Fibroblast of upper back skin (primary cell): ENCODE measurements at places on chromosomes 6 and 20.

DNA sequence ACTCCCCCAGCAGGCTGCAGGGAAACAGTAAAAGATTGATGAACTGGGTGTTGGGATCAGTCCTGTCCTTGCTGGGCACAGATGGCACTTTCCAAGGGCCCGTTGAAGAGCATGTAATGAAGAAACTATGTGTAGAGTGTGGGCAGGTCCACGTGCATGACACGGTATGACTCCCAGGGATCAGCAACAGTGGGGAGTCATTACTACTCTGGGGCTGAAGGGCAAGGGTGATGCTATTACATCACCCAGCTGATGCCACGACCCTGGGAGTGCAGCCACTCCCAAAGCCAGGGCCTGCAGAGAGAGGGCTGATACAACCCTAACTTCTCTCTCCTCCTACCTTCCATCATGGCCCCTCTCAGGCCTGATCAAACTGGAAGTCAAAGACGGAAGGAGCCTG lies 20.1 kb downstream of the KCNK17 start:
- no peak for DNase-seq

DNA sequence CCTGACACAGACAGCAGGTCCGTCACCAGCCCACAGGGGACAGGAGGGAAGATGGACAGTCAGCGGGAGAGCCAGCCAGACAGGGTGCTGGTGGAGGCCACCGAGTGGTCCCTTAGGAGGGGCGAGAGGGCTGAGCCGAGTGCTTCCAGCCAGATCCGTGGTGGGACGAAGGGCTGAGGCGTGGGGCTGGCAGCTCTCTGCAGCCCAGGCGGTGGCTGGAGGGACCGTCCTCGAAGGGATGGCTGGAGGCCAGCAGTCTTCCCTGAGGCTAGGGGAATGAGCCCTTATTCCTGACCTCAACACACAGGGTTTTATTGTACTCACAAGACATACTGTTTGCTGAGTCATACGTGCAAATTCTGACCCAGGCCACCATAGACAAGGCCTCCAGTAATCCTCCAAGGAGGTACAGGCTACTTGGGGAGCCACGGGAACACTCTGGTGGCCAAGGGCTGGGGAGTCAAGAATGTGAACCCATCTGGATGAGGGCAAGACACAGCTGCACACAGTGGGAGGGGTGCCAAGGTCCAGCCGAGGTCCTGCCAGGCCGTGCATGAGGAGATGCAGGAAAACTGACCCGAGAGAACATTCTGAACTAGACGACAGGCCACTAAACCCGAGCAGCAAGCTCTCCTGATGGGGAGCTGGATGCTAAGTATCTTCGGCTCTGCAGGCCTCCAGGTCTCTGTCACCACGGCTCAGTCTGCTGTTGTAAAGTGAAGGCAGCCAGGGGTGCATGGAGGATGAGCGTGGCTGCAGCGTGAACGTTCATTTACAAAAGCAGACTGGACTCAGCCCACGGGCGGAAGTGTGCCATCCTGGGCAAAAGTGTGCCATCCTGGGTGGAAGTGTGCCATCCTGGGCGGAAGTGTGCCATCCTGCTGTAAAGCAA lies 242.5 kb downstream of the TTLL2 start:
- DNase-seq = no peak

DNA sequence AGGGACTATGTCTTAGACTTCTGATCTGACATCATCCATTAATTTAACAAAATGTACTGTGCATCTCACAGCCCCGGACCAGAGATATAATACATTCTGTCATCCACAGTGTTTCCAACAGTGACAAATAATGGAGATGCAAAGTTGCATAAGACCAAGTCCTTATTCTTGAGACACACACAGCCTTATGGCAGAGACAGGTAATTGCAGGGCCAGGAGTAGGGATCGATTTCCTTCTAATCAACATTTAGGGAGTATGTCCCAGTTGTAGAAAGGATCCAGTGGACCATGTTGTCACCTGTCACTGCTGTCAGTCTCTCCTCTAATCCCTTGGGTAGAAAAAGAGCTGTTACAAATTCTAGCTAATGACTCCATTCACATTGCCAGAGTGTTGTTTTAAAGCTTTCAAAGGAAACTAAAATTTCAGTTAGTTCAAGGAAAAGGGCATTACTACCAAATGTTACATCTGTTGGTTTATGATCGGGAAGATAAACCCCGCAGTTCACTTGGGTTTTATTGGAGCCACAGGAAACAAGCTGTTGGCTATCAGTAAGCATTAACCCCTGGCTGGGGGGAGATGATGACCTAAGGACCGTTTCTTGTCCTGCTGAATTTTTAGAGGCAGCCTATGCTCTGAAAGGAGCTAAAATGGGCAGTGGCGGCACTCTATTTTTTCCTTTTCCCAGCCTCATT lies 111.4 kb upstream of the ATXN1 start:
- no peak for DNase-seq

DNA sequence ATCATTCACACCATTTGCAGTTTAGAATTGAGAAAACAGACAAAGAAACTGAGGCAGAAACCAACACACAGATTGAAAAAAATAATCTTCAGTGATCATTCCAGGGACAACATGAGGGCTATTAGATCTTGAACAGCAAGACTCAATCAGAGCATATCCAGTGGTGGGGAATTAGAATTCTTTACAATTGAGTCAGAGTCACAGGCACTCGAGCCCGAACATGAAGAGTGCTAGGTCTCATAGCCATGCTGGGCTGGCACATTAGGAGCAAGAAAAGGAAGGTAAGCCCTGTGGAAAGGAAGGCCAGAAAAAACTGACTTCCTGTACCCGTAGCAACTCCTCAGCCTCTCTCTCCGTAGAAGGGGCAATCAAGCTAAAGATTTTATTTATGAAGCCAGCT lies 419.9 kb downstream of the HAO1 start:
- DNase-seq = no peak

DNA sequence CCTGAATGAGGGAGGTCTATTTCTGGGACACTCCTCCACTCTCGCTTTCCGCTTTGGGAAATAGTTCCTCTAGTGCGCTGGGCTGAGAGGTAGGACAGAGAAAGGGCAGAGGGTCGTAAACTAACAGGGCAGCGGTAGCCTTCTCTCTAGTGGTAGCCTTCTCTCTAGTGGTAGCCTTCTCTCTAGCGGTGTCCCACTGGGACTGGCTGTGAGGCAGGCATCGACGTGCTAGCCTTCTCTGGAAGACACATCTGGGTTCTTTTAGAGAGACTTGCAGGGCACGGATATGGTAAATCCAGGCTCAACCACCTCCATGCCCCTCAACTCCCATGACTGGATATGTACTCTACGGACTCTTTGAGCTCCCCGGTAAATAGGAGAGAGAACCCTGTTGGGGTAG lies 74.7 kb upstream of the SLC22A16 start:
- DNase-seq = no peak

GRCh38 chr20:21303872-21304586 lies 898 bp downstream of the XRN2 start:
- DNase-seq = peak; percentile 10

GRCh38 chr20:36074983-36075382 lies 79.6 kb upstream of the EPB41L1 start:
- peak; percentile 16 for DNase-seq

DNA sequence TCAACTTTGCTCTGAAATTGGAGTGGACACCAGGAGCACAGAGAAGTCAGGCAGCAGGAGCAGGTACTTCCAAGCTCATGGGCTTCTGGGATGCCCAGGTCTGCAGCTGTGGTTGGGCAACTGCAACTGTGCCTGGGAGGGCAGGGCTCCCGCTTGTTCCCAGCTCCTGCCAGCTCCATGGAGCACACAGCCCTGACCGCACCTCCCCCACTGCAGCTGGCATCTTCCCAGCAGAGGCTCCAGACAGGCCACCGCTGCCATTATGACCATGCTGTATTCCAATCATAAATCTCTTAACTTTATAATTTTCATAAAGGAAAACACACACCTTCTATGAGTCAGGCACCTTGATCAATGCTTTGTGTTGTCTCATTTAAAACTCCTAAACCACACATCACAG lies 36.9 kb downstream of the STK38 start:
- DNase-seq = no peak

DNA sequence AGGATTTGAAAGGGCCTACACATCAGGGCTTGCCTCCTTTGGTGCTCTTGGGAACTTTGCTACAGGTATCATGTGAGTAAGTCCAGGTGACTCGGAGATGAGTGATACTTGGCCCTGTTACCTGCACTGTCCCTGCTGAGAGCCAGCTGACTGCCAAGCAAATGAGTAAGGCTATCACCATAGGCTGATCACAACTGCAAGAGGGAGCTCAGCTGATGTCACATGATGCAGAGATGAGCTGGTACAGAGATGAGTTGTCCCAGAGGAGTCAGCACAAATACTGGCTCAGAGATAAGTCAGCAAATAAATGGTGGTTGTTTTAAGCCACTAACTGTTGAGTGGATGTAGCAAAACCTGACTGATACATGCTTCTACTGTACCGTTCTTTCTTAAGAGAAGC lies 41.4 kb downstream of the LAMP5 start:
- DNase-seq = no peak

DNA sequence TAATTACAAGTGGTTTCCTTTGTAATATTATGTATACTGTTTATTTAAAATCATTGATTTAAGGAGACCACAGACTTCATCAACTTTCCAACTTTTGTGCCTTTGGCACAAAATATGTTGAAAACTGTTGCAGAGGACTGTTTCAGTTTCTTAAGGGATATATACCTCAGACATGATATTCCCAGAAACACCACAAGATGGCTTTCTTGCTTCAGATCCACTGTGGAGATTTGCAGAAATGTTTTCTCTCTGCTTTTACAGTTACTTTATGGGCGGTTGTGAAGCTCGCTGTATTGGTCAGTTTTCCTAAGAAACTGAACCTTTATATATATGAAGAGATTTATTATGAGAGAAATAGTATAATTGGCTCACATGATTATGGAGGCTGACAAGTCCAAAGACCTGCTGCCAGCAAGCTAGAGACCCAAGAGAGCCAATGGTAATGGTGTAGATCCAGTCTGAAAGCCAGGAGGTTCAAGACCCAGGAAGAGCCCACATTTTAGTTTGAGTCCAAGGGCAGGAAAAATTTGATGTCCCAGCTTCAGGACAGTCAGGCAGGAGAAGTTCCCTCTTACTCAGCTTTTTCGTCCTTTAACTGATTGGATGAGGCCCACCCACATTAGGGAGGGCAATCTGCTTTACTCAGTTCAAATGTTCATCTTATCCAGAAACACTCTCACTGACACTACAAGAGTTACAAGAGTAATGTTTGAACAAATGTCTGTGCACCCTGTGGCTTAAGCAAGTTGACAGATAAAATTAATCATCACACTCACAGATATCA lies 12.8 kb downstream of the ME1 start:
- peak; percentile 56 for DNase-seq

DNA sequence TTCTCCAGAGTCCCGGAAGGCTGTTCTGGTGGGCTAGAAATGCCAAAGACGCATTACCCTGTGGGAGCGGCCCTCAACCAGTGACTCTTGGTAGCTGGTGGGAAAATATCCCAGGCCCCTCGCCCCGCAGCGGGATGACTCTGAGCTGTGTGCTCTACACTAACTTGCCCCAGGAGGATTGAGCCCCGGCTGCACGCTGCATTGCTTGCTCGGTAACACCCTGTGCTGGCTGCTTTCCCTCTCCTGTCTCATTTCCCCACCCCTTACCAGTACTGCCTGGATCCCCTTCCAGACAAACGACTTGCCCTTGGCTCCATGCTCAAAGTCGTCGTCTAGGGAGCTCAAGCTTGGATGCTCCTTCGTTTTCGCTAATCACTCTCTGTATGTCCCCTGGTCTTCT lies 411.8 kb upstream of the SULF2 start:
- peak; percentile 6 for DNase-seq

DNA sequence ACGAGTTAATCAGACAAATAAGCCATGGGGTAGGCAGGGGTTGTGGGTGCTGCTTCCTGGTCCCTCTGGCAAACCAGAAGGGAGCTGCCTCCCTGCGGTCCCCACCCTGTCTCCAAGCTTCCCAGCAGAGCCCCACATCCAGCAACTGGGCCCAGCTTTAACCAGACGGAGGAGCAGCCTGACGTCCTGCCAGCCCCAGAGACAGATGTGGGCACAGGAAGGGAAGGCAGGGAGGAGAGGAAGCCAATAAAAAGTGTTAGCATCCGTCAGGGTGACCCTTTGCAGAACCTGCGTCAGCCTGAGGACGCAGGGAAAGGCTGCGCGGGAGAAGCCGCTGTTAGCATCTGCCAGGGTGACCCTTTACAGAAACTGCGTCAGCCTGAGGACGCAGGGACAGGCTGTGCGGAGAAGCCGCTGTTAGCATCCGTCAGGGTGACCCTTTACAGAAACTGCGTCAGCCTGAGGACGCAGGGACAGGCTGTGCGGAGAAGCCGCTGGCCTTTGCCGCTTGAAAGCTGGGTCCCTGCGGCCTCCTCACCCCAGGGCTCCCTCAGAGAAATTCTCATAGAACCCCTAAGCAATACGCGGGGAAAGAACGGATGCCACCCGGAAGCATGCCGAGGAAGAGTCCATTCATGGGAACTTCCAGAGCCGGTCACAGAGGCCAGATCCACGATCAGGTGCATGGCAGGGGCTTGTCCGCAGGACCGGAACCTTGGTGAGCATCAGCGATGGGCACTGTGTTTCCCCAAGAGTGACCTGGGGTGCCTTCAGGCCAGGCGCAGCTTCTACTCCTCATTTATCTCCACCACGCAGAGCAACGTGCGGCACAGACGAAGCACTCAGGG lies 15.9 kb downstream of the DLL1 start:
- no peak for DNase-seq

- no peak for DNase-seq
Measured at GRCh38 chr6:154757352-154758050, 24.3 kb downstream of the SCAF8 start.

DNA sequence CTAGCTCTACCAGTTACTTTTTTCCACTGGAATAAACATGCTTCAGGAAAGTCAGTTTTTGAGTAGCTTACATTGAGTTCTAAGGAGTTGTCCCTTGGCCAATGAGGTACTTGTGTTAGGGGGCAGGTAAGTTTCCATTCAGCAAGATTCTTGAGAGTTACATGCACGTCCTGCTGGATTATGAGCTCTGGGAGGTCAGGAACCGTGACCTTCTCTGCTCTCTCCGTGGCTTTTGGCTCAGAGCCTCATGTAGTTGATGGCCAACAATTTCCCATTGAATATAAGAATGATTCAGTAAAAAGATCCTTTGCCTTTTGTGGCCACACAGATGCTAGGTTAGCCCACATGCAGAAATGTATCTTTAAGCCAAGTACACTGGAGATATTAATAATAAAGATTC lies 181.8 kb upstream of the RALGAPA2 start:
- DNase-seq = no peak

- no peak for DNase-seq
Measured at GRCh38 chr20:37075932-37076685, 19.7 kb downstream of the RBL1 start.
